Karpas-422 (cell line): ENCODE measurements at places on chromosomes 13 and 19.

DNA sequence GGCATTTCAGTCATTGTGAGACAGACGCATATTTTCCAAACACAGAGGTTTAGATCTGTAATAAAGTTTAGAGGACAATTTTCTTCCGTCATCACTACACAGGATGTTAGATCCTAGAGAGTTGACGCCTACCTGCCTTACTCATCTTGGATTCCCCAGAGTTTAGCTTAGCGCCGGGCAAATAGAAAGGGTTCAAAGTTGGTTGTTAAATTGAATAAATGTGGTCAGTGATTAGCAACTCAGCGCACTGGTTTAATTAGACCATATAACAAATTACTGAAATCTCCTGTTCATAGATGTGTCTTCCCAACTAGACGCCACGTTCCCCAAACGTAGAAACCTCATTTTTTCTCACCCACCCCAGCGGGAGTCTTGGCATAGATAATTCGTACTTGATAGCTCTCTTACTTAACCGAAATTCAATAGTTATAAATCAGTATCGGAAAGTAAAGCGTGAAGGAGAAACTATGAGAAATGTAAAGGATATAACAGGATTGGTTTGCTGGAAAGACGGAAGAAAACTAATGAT is 726 bp upstream of the UFM1 start:
- DNase-seq, result peak; percentile 59

DNA sequence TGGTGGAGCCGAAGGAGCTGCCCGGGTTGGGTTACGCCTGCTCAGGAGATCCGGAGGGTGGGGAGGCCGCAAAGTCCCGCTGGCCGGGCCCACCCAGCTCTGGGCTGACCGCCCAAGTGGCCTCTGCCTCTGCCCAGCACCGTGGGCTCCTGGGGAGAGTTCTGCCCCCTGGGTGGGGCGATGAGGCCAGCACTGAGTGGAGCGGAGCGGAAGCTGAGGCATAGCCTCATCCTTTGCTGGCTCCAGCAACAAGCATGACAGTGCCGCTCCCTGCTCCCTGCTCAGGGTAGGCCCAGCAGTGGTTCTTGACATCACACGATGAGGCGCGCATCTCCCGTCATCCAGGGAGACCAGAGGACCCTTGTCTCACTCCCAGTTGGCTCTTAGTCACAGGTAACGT is 22.5 kb downstream of the CCDC8 start:
- DNase-seq, result no peak

DNA sequence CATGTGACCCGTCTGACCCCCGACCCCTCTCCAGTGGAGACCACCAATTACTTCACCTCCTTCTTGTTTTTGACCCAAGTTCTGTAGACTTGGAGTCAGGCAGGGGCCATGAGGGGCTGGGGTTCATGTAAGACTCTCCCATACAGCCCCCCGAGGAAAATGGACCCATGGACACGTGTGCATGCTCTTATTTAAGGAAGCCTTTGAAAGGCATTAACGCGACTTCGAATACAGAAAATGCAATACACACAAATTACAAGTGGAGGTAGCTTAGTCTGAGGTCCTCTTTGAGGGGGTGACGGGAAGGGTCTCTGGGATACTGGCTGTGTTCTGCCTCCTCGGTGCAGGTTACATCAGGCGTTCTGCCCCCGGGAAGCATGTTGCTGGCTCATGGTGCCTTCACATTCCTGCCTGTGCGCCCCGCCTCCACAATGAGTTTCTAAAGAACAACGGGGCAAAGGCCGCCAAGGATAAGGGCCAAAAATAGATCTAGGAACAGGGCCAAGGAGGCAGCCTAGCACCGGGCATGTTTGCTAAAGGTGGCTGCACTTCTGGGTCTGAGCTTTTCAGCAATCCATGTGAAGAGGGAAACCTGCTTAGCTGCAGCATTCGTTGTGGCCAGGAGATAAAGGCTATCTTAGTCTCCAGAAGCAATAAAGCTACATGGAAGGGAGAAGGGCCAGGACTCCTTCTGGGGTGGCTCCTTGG is 54.5 kb downstream of the RAB20 start:
- DNase-seq, result no peak

DNA sequence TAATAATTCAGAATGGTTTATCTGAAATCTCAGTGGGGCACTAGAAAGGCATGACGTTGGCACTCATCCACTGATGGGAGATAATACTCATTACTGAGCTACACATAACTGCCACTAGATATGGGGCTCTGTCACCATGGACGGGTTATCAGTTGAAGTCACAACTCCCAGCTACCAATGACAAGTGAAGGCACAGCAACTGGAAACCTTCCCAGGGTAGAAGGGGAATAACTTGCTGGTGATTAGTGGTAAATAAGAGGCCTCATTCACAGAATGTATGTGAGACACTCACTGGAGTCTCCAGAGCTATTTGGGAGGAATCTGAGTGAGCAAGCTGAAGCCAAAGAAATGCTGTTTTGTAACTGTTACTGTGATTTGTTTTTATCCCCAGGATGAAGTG is 249.6 kb downstream of the ENOX1 start:
- no peak for DNase-seq

DNA sequence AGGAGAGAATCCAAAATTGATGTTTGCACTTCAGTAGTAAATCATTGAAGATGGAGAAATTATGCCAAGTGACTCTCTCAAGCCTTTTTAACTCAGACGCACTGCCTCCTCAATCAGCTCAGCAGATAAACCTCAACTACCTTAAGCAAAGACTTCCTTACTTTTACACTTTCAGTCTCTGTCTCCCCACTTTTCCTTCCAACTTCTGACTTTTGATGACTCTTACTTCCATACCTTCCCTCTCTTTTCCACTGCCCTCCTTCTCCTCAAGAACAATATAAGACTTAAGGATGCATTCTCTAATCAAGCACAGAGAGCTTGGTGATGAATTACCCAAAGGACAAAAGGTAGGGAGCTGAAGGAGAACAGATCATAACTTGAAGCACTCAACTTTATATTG is 4.8 kb upstream of the DACH1 start:
- DNase-seq, result no peak

DNA sequence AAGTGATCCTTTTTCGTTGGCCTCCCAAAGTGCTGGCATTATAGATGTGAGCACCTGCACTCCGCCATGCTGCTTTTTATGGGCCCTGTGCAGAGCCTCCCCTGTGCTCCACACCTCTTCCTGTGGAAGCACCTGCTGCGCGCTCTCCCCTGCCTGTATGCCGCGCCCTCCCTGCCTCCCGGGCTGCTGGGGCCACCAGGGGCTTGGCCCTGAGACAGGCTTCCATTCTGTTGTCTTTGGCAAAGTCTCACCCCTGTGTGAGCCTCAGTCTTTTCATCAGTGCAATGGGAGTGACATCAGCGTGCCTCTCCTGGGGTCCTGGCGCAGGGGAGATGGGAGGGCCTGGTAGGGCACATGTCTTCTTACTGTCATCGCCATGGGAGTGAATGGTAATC is 1.3 kb downstream of the FAM174C start:
- no peak for DNase-seq

DNA sequence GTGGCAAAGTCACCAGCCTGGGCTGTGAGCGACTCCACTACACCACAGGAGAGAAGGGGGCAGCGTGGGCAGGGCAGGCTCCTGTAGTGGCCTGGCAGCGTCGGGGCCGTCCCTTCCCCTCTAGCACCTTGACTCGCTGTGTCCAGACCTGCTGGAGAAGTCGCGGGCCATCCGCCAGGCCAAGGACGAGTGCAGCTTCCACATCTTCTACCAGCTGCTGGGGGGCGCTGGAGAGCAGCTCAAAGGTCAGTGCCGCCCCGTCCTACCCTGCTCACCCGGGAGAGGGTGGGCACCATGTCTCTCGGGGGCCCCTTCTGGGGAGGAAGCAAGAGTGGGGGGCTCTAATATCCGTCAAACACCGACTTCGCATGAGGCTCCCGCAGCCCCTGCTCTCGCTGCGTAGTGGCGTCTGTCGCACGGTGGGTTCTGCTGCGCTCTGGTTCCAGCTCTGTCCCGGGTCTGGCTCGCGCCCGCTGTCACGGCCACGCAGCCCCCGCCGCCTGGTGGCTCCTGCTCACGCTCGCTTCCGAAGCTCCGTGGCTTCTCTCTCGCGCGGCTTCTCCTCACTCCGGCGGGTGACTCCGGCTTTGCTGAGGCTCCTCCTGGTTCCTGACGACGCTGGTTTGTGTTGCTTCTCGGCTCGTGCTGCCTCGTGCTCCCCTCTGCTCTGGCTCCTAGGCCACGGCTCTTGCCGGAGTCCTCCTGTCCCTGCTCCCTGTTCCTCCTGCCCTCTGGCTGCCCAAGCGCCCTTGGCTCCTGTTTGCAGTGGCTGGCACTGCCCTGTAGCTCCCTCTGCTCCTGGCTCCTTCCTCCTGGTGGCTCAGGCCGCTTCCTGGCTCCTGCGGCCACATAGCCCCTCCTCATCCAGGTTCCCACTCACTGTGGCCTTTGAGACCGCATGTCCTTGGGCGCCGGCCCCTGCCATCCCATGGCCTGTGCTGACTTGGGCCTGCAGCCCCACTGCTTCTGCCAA is 27.2 kb downstream of the MYH14 start:
- no peak for DNase-seq

DNA sequence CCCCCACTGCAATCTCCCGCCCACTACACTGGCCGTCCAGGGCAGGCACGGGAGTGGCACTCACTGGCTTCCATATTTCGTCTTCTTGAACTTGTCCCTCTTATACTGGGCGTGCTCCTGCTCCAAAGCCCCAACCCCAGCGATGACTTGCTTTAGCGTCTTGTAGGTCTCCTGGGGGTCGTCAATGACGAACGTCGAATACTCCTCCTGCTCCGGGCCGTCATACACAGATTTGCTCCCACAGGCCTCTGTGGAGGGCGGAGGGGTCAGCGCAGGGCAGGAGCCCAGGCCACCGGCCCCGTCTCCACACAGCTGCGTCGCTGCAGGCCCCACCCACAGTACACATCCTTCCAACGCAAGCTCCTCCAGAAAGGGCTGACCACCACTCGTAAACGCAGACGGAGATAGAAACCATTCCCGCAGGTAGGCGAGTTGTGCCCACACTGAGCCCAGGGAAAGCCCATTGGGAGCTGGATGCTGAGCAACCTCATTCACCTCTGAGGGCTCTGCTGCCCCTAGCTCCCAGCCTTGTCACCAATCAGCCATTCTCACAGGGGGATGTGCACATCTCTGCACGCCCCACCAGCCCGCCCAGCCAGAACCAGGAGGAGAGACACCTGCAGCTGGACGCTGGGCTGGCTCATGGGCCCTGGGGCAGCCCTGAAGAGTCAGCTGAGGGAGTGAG is 7.9 kb upstream of the C13orf46 start:
- no peak for DNase-seq
